ENCODE measurements at places on chromosomes 5 and 9. TPM values are rescaled to one million over a fixed set of nuclear protein-coding genes. Genes with fewer than 3 reads are reported as not detected.
A peak's percentile ranks its signal among the peaks of the same experiment; 100 is the strongest.

ANKRD55 gene
- not detected for total RNA-seq

CDKN2A gene
- 0.49 TPM for total RNA-seq

GRCh38 chr9:121860744-121861143 is 209.3 kb downstream of the DAB2IP start:
- no peak for DNase-seq

DNA sequence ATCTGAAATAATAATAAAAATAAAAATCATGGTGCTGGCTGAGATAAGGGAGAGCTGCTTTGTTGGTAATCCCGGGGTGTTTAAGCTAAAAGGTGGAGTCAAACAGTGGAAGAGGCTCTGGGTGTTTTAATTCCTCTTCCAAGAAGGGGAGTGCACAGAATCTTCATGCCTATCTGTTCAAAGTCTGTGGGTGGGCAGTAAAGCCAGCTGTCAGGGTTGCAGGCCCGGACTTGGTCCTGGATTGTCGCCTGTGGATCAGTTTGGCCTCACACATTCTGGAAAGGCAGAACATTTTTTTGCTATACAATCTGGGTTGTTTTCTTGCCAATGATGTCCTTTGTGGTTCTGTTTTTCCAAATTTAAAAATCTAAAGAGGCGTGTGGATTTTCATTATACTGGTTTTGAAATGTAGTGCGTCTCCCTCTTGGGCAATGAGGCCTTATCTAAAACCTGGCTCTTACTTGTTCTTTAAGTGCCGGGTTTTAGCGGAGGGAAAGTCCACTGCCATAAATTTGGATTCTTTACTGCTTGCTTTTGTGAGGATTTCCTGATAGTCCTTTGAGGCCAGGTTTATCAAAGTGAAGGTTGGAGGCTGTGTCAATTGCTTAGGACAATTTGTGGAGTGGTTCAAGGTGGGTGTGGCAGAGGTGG is 5.8 kb downstream of the ANKDD1B start:
- no peak for DNase-seq

- DNase-seq = no peak
Measured at GRCh38 chr5:95035891-95036685, 248.8 kb downstream of the MCTP1 start.

- no peak for DNase-seq
Measured at GRCh38 chr9:90805006-90805996, 3.7 kb downstream of the SYK start.

DNA sequence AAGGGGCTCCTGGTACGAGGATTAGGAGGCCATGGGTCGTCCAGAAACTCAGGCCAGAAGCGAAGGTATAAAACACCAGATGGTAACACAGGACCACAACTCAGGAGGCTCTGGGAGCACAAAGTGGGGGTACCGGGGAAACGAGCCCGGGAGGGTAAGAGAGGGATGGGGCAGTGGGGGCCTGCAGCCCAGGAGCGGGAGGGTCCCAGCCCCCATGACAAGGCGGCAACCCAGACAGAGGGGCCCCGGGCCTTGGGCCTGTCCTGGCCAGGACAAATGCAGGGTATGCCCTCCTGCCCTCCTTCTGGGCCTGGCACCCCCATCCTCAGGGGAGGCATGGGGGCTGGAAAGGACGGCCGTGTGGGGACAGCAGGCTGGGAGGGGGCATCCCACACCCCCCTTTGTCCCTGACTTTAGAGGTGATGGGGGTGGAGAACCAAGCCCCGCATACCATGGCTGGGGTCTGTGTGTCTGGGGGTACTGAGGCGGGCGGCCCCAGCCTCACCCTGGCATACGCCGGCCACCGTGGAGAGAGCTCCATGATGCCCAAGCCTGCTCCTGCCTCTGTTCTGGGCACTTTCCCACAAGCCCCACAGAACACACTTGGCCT is 47.0 kb upstream of the EXOC3 start:
- DNase-seq = peak; percentile 45

- no peak for DNase-seq
Measured at GRCh38 chr5:16975950-16976624, 40.0 kb upstream of the MYO10 start.

Data from Right ventricle myocardium inferior (tissue), 1 donor.